ENCODE measurements at places on chromosomes 6 and 20.

GRCh38 chr6:30948811-30949210 lies 8.0 kb downstream of the MUCL3 start:
- no peak for DNase-seq

- DNase-seq, result no peak
These were observed 88.5 kb upstream of the PTPN1 start for GRCh38 chr20:50421356-50422340.

DNA sequence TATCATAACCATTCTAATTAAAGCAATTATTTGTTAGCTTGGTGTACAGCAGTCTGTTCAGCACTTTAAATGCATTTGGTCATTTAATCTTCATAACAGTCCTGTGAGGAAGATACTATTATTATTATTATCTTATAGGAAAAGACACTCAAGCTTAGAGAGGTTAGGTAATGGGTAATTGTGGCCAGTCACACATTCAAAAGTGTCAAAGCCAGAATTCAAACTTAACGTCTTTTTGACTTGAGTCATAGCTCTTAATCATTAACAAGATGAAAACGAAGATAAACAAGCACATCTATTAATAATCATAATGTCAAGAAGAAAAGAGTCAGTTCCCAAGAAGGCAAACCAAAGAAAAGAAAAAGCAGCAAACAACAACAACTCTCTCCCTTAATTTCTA lies 251.0 kb downstream of the SYNE1 start:
- no peak for DNase-seq

- no peak for DNase-seq
These were observed 501.4 kb downstream of the BCKDHB start for GRCh38 chr6:80607811-80608391.

DNA sequence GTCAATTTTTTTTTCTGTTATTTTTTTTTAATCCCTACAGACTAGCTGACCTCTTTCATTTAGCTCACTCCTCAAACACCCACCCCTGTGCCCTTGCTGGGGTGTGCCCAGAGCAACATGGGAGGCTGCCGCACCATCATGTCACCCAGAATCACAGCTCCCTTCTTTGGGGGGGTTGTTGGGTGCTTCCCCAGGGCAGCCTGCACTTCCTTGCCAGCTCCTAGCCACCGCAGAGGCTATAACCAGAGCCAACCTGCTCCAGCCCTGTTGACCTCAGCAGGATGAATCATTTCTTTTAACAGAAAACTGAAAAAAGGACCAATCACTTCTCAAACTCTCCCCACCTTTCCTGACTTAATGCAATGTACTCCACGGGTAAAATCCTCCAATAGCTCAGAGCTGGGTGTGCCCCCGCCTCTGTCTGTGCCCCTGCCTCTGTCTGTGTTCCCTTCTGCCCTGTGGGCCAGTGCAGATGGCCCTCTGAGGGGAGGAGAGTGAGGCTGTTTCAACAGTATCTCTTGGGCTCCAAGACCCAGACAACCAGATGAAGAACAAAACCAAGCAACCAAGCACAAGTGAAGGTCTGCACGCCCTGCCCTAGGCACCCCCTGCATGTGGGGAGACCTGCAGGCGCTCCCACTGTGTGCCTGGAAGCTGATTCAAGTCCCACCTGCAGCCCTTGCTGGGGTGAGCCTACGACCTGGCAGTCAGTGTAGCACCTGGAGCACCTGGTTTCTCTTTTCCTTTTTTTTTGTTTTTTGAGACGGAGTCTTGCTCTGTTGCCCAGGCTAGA lies 67.7 kb downstream of the PYGB start:
- DNase-seq, result no peak

- no peak for DNase-seq
These were observed 3.7 kb downstream of the SAYSD1 start for GRCh38 chr6:39111280-39111679.

DNA sequence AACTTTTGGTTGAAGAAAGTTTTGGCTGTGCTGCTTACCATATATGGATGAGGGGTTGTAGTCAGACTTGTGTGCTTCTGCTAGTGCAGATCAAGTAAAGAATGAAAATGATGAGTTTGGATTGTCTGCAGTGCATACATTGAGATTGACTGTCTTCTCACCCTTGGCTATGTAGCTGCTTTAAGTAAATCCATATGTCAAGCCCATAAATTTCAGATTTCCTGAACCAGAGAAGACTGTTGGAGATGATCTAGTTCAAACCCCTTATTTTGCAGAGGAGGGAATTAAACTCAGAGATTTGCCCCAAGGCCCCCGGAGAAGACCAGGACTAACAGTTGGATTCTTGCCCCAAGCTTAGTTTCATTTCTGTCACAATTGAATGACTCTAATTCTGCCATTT lies 67.2 kb downstream of the PKIB start:
- no peak for DNase-seq

GRCh38 chr6:9612489-9612888 lies 802.4 kb downstream of the TFAP2A start:
- no peak for DNase-seq

- DNase-seq, result no peak
These were observed 157.1 kb upstream of the THEMIS start for GRCh38 chr6:128057946-128058345.

DNA sequence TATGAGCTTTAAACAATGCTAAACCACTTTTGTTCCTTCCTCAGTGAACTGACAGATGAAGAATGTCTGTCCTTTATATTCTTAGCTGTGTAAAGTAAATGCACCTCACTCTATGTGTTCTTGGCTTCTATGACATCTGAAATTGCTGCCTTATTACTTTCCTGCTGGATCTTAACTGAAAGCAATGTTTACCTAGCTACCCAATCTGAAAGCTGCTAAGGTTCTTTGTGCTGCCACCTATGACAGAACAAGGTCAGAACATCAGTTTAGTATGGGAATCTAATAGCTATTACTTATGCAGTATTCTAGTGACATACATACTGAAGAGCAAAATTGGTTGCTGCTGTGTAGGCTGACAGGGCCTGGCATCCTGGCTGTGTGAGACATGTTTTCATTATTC lies 444.1 kb downstream of the KHDRBS2 start:
- DNase-seq, result no peak

DNA sequence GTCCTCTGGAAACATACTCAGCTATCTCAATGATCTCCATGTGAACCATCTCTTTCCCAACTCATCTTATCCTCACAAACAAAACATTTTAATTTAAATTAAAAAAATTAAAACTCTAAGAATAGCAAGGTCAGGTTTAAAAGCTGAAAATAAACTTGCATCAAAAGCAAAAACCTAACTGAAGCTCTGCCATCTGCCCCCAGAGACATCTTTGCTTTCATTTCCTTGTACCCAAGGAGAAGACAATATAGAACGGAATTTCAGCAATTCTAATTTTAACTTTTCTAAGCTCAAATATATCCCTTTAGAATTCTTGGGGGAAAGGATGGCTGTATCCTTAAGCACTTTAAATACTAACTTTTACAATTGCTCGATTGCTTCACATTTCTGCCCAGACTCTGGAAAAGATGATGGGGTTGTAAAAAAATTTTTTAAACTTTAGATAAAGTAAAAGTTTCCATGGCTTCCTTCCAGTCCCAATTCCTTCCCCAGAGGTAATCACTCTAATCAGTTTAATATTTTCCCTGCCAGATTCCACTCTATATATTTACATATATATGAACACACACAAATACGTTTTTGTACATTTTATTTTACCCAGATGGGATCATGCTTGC lies 69.2 kb upstream of the SMIM29 start:
- no peak for DNase-seq

DNA sequence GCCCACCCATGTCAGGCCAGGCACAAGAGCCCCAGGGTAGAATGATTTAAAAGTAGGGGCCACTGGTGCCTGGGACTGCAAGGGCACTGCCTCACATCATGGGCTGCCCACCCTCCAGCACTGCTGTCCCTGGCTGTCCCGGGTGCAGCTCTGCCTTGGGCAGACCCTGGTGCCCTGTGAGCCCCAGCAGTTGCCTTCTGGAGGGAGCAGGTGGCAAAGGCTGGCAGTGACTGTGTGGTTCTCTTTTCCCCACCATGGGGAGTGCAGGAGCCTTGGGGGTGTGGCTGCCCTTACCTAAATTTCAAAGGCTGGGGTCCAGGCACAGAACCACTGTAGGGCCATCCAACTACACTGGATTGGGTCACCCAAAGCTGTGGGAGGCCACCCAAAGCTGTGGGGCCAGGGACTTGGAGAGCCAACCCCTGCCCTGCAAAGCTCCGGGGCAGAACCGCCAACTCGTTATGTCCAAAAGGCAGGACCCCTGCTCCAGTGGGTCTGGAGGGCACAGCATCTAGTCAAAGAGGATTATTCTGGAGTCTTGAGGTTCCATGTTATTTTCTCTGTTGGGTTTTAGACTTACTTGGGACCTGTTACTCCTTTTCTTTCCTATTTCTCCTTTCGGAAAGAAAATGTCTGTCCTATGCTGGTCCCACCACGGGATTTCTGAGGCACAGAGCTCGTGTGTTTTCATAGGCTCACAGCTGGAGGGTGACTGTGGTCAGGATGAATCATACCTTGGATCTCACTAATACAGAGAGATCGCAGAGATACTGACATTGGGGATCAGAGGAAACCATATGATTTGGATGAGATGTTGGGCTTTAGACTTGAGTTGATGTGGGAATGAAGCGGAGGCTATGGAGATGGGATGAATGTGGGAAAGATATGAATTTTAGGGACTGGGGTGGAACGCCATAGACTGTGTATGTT lies 65.3 kb downstream of the RAMACL start:
- DNase-seq, result no peak

GRCh38 chr20:8912096-8912495 lies 156.8 kb upstream of the PLCB4 start:
- no peak for DNase-seq

- DNase-seq, result no peak
These were observed 241.9 kb downstream of the SAMD5 start for GRCh38 chr6:147750413-147750812.

DNA sequence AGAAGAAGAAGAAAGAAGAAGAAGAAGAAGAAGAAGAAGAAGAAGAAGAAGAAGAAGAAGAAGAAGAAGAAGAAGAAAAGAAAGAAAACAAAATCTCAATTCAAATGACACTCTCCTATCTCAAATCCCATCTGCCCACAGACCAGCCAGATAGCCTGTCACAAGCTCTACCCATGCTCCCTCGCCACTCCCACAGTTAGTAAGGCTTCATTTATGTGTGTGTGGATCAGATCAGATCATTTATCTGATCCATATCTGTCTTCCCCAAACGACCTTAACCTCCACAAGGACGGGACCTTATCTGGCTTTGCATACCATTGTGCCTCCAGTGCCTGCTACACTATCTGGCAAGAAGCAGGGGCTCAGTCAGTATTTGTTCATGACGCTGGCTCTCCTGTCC lies 81.9 kb upstream of the RREB1 start:
- no peak for DNase-seq

GRCh38 chr20:50001784-50002311 lies 19.1 kb downstream of the SNAI1 start:
- DNase-seq, result no peak

DNA sequence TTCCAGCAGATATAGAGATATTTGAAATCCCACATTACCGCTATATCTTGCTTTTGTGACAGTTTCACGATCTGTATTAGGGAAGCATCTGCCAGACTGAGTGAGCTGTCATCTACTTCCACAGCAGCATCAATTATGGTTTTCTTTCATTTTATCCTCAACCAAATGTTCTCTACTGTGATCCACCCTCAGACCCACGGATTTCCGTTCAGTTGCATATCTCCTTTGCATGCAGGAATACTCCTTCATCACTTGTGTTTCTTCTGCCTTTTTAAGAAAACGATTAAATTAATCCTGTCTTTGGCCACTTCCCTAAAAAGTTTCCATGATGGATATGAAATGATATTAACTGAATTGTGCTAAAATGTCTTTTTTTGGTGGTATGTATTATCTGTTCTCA lies 262.1 kb upstream of the ADGRB3 start:
- DNase-seq, result no peak

DNA sequence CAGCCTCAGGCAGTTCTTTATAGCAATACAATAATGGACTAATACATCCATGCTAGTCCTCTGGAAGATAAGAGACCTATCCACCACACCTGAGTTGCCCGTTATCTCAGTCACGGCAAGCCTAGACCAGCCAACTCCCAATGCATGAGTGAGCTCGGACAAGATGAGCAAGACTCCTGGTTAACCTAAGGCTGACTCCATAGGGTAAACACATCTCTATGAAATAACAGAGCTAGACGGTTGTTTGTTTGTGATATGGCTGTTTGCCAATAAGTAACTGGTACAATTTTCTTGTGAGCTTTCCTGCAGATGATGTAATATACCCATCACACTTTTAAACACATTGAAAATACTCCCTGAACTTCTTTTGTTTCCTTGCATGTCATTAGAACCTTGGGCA lies 70.6 kb upstream of the PHACTR1 start:
- DNase-seq, result no peak

- no peak for DNase-seq
These were observed 134.9 kb upstream of the STMND1 start for GRCh38 chr6:16966791-16967469.

DNA sequence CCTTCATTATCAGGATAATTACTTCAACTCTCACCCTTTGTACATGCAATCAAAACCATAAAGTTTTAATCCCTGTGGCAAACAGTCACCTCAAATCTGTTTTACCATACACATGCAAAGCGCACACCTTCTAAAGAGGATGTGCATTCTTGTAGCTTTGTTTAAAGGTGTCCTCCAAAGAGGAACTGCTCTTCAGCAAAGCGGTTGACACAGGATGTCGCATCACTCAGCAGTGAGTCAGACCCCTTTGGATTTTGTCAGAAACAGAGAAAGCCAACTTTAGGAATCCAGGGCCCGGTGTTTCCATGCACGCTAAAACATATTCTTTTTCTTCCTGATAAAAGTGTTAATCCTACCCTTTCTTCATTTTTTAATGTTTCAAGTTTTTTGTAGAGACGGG lies 268.3 kb upstream of the ARID1B start:
- DNase-seq, result no peak

- no peak for DNase-seq
These were observed 155.5 kb upstream of the SLC24A3 start for GRCh38 chr20:19056909-19057308.

- no peak for DNase-seq
These were observed 12.3 kb downstream of the DCBLD1 start for GRCh38 chr6:117494694-117495318.

DNA sequence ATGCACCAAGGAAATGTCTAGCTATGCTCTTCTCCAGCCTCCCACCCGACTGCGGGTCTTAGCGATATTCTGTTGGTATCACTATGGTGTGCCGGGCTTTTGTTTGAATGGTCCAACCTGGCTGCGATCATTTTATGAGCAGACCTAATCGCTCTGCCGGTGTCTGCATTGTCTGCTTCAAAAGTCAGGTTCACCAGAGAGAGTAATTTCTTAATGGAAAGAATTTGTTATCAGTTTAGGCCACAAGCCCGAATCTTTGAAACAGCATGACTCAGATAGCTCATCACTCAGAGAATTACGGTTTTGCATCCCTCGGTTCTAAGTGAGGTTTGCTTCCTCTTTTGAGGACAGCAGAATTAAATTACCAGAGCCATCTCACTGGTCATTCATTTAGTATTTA lies 521.0 kb upstream of the ARID1B start:
- DNase-seq, result no peak

DNA sequence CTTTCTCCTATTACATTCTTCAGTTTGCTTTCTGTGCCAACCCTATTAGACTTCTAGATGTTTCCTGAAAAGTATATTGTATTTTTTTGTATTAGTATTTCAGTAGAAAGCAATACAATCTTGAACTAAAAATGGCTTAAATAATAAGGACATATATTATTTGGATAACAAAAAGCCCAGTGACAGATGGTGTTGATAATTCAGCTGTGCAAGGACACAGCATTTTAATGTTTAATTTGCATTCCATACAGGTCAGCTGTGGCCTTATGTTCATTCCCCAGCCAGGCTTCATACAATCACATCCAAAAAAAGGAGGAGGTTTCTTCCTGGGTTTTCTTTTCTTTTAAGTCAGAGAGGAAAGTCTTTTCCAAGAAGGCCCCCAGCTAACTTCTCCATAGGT lies 236.9 kb downstream of the CD109 start:
- DNase-seq, result no peak

- DNase-seq, result no peak
These were observed 16.2 kb downstream of the HLA-DPB1 start for GRCh38 chr6:33091957-33092356.
